ENCODE measurements at places on chromosomes 13 and 19. TPM values are rescaled to one million over a fixed set of nuclear protein-coding genes. Genes with fewer than 3 reads are reported as not detected.
A peak's percentile ranks its signal among the peaks of the same experiment; 100 is the strongest.

The ATP1A3 gene
- total RNA-seq = 153 TPM

The MBD3L3 gene
- not detected for total RNA-seq

The GPR4 gene
- total RNA-seq = 0.16 TPM

The ANKRD10 gene
- 195 TPM for total RNA-seq

- no peak for DNase-seq
These were observed 984.7 kb upstream of the PCDH9 start for GRCh38 chr13:68214691-68215415.

GRCh38 chr19:35307931-35308330 lies 16.0 kb downstream of the MAG start:
- no peak for DNase-seq

DNA sequence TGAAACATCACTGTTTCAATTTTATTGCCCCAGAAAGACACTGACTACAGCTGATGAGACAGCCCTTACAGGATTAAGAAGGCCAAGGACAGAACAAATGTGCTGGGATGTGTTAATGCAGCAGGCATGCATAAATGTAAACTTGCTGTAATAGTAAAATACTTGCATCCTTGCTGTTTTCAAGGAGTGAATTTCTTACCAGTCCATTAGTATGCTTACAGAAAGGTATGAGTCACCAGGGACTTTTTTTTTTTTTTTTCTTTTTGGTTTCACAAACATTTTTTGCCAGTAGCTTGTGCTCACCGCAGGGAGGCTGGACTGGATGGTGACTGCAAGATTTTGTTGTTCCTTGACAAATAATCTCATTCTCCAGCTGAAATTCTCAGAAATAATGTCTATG lies 55.1 kb downstream of the GPR180 start:
- DNase-seq = no peak

DNA sequence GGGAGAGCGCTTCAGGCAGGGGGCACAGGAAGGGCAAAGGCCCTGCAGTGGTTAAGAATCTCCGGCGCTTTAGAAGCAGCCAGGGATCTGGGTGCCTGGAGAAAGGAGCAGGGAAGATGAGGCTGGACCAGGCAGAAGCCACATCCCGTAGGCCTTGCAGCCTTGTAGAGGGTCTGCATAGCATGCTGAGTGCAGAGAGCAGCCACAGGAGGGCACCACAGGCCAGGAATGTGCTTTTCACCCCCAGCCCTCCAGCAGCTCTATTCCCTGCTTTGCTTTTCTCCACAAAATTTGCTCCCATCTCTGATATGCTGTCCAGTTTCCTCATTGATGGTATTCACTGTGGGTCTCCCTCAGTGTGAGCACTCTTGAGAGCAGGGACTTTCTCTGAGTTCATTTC lies 5.7 kb downstream of the WDR62 start:
- peak; percentile 23 for DNase-seq

- DNase-seq = no peak
These were observed 233.4 kb upstream of the CSNK1A1L start for GRCh38 chr13:37338726-37339385.

GRCh38 chr13:98144027-98144741 lies 1.3 kb downstream of the FARP1 start:
- DNase-seq = peak; percentile 17

DNA sequence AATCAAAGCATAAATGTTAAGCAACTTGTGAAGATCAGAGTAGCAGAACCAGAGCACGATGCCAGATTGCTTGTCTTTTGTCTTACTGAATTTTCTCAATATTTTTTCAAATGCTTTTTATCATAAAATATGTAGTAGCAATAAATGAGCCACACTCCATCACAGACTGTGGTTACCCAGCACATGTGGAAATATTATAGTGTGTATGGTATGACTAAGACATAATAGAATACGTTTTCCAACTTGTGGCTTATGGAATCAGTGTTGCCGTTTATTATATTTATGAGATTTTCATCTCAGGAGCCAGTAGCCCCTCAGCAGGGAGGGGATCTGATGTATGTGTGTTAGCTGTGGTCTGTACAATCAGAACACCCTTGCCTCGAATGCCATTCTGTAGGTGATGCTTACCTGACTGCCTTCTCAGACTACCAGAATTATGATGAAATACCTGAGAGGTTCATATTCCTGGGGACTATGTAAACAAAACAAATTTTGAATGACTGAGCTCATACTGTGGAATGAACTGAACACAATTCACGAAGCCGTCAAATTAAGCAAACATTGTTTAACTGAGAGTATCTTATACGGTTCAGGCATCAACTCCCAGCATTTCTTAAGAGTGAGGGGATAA lies 1.9 kb downstream of the SCEL start:
- DNase-seq = no peak

- DNase-seq = no peak
These were observed 29.7 kb downstream of the LATS2 start for GRCh38 chr13:21031594-21032275.

DNA sequence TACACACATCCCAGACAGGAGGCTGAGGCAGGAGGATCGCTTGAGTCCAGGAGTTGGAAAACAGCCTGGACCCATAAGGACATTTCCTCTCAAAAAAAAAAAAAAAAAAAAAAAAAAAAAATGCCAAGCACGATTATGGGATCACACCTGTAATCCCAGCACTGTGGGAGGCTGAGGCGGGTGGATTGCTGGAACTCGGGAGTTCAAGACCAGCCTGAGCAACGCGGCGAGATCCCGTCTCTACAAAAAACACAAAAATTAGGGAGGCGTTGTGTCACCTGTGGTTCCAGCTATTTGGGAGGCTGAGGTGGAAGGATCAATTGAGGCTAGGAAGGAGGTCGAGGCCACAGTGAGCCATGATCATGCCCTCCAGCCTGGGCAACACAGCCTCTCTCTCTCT lies 973 bp upstream of the OCEL1 start:
- DNase-seq = no peak
